ENCODE measurements at places on chromosomes 12 and 14.
A peak's percentile ranks its signal among the peaks of the same experiment; 100 is the strongest.

GRCh38 chr14:22438742-22439141, 150.3 kb downstream of the DAD1 start:
- no peak for DNase-seq

DNA sequence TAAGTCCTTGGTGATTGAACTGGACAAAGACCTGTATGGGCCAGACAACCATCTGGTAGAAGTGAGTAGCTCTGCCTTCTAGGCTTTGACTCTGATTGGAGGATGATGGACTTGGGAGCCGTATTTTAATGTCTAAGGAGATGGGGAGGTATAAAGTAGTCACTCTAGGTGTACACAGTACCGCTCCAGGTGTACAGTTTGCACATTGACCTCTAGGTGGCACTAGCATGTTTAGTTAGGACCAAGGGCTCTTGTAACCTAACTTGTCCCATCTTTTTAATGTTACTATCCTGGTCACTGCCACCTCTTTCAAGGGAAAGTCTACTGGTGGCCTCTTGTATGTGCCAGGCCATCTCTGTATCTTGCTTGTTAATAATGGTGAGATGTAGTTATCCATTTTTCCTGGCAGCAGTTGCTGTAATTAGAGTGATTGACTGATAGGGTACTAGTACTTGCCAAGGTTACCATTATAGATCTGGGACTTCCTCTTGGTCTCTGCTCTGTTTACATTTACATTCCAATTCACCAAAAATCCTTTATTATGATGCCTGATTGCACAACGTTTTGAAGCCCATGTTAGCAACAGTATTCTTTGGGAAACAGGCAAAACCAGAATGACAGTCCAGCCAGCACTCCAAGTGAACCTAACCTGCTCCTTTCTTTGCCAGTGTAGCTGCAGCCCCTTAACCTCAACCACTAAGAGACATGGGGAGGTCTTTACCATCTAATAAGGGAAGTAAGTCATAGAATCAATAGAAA, 3.6 kb downstream of the SMARCD1 start:
- DNase-seq = peak; percentile 68

DNA sequence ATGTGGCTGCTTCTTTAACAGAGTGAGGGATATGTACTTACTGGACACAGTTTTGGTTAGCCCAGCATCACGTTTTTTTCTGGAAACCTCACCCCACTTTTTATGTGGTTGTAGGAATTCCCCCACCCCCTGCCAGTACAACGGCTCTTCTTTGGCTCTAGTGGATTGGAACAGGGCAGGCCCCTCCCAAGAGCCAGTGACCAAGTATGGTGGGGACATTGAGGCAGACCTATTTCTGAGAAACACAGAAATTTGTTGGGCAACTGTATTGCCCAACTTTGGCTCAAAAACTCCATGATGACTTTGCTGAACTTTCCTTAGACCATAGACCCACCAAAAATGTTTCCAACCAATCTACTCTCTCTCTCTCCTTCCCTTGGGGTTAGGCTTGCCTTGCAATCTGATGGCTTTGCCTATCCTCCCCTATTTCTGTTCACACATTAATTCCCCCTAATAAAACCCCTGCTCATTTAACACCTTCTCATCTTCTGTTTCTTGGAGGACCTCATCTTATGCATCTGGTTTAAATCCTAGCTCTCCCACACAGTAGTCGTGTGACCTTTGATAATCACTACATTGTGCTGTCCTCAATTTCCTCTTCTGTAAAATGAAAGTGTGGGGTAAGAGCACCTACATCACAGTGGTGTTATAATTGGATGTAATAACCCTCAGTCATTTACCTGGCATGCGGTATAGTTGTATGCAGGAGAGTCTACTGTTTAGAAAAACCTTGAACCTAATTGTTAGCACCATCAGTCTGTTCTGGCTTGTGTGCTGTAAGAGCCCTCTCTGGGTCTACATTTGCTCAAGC, 71.7 kb downstream of the IGF1 start:
- DNase-seq = no peak

DNA sequence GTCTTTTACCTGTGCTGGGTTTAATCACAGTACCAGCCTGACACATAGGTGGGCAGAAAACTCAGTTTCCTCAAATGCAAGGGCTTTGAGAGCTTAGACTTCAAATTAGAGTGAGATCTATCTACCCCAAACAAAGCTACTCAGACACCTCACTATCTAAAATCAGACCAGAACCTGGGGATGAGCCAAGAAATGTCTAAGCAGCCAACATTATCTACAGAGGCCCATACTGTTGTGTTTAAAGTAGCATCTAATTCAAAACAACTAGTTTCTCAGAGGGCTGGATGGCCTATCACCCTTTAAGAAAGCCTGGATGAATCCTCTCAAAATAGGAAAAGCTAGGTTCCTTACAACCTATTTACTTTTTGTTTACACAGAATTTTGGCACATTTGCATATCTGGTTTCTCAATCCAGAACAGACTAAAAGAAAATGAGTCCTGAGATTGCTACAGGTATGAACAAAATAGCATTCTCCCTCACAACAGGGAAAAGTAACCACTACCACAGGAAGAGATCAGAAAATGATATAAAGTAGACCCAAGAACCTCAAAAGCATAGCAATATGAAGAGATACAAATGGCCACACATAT, 142.4 kb downstream of the ZFP36L1 start:
- no peak for DNase-seq

GRCh38 chr14:36173161-36173560, 3.4 kb downstream of the PTCSC3 start:
- DNase-seq = no peak

GRCh38 chr12:20369305-20370013, 1.1 kb downstream of the PDE3A start:
- peak; percentile 89 for DNase-seq

- peak; percentile 47 for DNase-seq
Measured at GRCh38 chr12:100127766-100128511, 14.7 kb downstream of the BLTP3B start.

DNA sequence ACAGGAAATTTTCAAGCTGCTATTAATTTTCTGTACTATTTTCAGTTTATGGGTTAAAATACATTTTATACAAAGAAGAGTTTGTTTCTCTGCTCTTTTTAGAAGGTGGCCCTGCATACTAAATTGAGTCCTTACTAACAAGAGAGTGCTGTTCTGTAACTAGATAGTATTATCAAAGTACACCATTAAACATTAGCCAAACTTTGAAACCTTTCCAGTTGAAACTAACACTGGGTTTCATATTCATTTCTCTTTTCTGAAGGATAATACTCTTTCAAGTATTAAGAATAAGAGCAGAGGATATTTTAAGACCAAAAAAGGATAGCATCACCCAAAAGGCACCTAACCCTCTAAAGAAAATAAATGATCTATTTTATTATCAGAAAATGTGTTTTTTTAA, 47.2 kb downstream of the PEBP1 start:
- no peak for DNase-seq

DNA sequence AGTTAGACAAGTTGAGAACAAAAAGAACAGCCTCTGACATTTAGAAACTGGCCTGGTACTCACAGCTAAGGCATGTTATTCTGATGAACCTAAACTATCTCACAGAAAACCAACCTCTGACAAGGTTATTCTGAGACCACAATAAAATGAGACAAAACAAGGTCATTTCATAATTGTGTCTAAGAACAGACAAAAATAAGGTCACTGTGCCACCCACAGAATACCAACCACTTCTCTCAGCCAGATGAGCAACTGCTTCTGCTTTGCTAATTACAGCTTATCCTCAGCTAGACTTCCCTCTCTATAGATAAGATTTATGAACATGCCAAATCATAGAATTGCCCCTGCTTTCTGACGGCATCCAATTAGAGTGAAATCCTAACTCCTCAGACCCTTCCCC, 52.2 kb upstream of the CRACR2A start:
- no peak for DNase-seq

- no peak for DNase-seq
Measured at GRCh38 chr12:4047421-4047820, 174.2 kb upstream of the PARP11 start.

- DNase-seq = peak; percentile 36
Measured at GRCh38 chr12:31756977-31757420, 28.2 kb upstream of the AMN1 start.

- DNase-seq = no peak
Measured at GRCh38 chr12:14454098-14454907, 88.8 kb downstream of the ATF7IP start.

DNA sequence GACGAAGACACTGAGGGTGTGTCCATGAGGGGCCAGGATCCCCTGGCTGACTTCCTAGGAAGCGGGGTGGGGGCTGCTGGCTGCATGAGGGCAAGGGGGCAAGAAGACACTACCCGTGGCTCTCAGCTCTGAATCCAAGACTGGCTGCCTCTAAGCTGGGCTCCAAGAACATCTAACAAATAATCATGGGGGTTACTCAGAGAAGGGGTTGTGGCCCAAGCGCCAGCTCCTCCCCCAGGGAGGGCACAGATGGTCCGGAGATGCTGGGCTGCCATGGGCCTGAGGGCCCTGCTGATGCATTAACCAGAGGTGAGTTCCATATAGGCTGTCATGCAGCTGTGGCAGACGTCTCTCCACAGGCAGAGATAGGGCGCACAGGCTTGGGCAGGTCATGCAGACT, 14.3 kb downstream of the SYNDIG1L start:
- no peak for DNase-seq

GRCh38 chr12:62803756-62804155, 131.2 kb downstream of the PPM1H start:
- no peak for DNase-seq

DNA sequence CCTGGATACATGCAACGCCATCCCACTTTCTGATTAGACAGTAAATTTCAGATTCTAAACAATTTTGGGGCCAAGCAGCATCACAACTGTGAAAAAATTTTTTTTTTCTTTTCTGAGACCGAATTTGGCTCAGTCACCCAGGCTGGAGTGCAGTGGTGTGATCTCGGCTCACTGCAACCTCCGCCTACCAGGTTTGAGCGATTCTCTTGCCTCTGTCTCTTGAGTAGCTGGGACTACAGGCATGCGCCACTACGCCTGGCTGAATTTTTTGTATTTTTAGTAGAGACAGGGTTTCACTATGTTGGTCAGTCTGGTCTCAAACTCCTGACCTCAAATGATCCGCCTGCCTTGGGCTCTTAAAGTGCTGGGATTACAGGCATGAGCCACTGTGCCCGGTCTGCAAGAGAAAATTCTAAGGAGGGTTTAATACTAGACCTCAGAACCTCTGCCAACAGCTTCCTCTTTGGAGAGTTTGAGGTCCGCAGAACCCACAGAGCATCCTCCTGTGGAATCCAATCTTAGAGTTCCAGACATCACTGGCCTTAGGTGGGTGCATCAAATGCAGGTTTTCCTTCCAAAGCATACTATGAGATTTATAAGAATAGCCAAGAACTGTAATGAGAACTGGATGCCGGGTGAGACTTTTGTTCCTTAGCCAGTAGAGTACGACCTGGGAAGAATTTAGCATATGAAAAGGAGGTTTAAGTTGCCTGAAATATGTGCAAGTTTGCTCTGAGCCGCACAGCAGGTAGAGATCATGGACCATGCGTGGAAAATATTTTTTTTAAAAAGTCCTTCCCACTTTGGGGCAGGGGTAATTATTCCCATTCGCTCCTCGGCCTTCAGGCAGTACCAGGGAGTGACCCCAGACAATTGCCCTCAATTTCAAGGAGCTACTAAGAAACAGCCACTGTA, 7.8 kb upstream of the PHC1 start:
- DNase-seq = no peak

DNA sequence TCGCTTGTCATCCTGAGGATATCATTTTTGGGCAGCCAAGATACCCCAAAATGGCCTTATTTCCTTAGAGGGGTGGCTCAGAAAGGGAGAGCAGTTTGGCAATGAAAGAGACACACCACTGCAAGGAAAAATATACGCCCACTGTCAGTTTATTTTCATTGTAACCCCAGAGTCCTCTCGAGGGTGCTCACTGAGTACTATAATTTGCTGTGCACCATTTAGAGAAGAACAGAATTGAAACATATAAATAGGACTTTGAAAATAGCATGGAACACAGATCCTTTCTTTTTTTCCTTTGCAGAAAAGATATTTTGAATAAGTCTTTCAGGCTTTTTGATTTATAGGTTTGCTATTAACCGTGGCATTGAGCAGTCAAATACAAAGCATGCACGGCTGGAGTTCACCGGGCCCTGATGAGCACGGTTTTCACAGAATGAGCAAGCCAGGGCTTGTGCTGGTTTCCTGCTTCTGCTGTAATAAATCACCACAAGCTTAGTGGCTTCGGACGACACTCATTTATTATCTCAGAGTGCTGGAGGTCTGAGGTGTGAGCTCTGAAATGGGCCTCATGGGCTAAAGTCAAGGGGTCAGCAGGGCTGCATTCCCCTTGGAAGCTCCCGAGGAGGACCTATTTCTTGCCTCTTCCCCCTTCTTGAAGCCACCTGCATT, 152.3 kb downstream of the ZNF664 start:
- DNase-seq = no peak

DNA sequence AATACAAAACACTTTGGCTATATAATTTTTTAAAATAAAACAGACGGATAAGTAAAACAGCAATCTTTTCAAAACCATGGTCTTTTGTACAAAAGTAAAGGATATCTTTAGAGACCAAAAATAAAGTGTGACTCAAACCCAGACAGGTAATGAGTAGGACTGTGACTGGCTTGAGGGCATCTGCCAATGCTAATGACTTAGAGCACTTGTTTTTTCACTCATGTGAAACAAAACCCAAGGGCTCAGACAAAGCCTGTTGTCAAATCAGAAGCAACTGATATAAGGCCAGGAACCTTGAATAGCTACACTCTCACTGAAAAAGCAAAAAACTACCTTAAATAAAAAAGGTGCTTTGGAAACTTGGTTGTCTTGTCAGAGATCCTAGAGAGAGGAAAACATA, 357.4 kb downstream of the TMEM117 start:
- no peak for DNase-seq

- DNase-seq = no peak
Measured at GRCh38 chr14:91681893-91682563, 49.9 kb downstream of the CATSPERB start.

- DNase-seq = no peak
Measured at GRCh38 chr12:97464385-97465321, 2.0 kb downstream of the RMST start.

Measured in stomach (tissue), 19 donors.